Myocyte (in vitro differentiated cells): ENCODE measurements at places on chromosomes 7 and 10. TPM values are rescaled to one million over a fixed set of nuclear protein-coding genes. Genes with fewer than 3 reads are reported as not detected.

Gene MRLN
- 227 and 432 TPM in 2 replicates for total RNA-seq

Gene GRM8
- total RNA-seq = 0.72 and 0.99 TPM in 2 replicates

Gene TFPI2
- 3.6 and 13.9 TPM in 2 replicates for total RNA-seq

Gene LRRC61
- not detected in 2 replicates for total RNA-seq

Gene OR6V1
- total RNA-seq = not detected in 2 replicates

Gene ZNF467
- 2.5 and 5.3 TPM in 2 replicates for total RNA-seq
